Psoas muscle (tissue), 8 donors: ENCODE measurements at places on chromosomes 1 and 21. TPM values are rescaled to one million over a fixed set of nuclear protein-coding genes. Genes with fewer than 3 reads are reported as not detected.

DNA sequence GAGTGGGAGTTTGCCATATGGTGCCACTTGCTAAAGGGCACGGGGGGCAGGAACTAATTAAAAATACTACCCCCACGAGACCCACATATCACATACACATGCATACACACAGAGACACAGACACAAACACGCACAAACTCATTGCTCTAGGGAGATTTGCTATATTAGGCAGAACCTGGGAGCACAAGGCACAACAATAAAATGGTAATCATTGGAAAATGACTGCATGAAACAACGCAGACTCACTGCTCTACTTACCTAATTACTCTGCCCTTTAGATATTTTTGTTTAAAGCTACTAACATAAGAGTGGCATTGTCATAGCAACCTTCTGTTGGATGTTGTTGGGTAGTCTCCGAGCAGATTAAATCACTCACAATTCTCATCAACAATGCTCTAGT, 20.3 kb upstream of the RGS4 start:
- DNase-seq: no peak

GRCh38 chr1:115692224-115692623, 50.5 kb downstream of the VANGL1 start:
- no peak for DNase-seq

- no peak for DNase-seq
These were observed 194.8 kb downstream of the ZZZ3 start for GRCh38 chr1:77487631-77488030.

DNA sequence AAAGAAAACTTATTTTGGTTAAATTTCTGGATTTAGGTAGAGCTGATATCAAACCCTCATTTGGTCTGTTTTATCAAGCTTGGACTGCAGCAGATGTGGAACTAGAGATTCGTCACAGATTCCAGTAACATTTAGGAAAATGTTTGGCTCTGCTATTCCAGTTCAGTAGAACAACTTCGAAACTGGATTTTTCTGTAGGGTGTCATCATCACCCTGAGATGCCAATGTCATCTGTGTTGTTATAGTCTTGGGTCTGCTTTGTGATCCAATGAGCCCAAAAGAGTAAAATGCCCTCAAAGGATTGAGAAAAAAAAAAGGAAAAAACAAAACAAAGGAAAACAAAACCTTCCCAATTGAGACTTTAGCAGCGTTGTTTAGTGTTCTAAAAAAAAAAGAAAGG, 55.4 kb downstream of the LAMC2 start:
- DNase-seq: no peak

- no peak for DNase-seq
These were observed 102.0 kb upstream of the IFFO2 start for GRCh38 chr1:19058476-19058797.

Gene MYBPH
- 563 TPM for total RNA-seq

- DNase-seq: no peak
These were observed at the start of gene GPR153 for GRCh38 chr1:6260961-6261614. Gene GPR153, minus strand, starts transcription at chr1:6261098. Its CDS starts 6,193 bp downstream, at chr1:6254905.

DNA sequence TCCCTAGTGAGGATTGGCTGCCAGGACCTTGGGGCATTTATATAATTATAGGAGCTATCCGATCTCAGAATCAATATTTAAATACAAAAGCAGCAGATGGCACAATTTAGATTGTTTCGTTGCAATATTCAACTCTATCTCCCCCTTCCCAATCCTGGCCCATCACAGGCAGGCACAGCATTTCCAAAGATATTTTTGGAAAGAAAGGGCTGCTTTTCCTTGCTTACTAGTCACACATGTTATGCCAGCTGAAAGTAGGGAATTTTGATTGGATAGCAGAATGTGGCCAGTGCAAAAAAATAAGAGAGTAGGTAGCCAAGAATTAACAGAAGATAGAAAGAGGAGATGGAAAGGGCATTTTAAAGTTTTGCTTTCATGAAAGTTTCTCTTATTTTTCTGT, 37.9 kb downstream of the IL12RB2 start:
- no peak for DNase-seq

Gene KIRREL1
- total RNA-seq: 7.1 TPM

DNA sequence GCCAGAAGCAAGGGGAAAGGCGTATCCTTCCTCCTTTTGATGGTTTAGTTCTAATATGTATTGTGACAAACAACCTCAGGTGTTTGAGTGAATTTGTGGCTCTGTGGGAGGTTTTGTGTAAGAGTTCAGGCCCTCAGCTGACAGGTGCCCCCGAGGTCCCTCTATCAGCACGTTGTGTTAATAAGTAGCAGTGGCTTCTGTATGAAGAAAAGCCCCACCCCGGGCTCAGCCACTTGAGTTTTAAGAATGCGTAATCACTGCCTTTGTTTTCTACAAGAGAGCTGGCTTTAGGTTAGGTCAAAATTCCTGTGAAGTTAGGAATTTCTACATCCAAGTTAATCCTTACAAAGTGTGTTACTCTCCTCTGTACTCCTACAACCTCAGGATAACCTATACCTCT, 92.4 kb upstream of the PGBD5 start:
- DNase-seq: no peak

Gene TAF13
- 61.5 TPM for total RNA-seq

Gene PCSK9
- total RNA-seq: not detected

- no peak for DNase-seq
These were observed 232.9 kb upstream of the USP25 start for GRCh38 chr21:15496911-15497310.

DNA sequence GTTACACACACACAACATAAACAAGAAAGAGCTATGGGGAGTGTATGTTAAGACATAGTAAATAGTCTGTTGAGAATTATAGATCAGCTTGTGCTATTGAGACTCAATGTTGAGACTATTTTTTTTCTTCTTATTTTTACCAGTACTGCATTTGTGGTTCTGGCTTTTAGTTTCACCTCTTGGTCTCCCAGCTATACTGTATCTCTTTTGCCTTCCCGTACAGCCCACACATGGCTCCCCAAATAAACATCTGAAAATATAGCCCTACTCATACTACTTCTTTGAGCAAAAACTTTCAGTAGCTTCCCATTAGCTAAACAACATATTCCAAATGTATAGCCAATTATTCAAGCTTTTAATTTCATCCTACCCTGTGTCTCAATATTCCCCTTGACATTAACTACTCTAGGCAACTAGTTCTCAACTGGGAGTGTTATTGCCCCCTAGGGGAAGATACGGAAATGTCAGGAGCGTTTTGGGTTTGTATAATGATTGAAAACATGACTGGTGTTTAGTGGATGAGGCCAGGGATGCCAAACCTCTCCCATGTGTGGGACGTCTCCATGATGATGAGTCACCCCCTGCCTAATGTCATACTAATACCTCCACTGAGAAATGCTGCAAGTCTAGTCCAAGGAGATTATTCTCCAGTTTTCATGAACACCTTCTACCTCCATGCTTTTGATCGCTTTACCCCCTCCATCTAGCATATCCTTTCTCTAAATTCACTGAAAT, 6.8 kb downstream of the RPE65 start:
- no peak for DNase-seq

Gene GRHL3
- total RNA-seq: not detected

DNA sequence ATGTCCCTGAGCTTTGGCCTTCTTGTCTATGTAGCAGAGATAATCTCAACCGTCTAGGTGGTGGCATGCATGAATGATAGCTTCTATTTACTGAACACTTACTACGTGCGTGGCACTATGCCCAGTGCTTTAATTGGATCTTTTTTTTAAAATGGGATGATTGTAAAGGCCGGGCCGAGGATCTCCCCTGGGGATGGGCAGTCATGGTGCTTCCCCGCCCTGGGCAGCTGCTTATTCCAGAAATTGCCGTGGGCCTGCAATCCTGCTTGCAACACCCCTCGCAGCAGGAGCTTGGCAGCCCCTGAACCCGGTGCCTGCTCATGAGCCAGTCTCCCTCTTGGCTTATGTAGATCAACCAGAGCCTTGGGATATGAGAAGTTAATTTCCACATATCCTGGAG, 360.7 kb downstream of the CAMTA1 start:
- no peak for DNase-seq

Gene CRABP2
- 0.71 TPM for total RNA-seq

- DNase-seq: no peak
These were observed 18.0 kb downstream of the TRIM62 start for GRCh38 chr1:33163621-33164519.

DNA sequence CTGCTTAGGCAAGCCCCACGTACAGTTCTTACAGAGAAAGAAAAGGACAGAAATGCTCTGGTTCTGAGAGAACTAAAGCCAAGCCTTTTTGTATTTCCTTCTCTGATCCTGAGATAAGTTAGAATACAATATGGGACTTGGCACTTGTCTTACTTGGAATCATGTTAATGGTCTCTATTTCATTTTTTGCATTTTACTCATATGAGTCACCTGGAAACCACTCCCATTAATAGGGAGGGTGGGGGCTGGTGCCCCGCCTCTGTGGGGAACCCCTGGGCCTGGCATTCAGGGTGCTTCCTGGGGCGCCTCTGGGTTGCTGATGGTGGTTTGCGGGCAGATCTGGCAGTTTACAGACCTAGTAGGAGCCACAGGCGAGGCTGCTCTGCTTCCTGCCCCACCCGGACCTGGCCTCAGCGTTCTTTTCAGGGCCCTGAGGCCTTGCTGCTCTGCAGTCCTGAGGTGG, 26.7 kb downstream of the TSPAN2 start:
- DNase-seq: peak; percentile 60

DNA sequence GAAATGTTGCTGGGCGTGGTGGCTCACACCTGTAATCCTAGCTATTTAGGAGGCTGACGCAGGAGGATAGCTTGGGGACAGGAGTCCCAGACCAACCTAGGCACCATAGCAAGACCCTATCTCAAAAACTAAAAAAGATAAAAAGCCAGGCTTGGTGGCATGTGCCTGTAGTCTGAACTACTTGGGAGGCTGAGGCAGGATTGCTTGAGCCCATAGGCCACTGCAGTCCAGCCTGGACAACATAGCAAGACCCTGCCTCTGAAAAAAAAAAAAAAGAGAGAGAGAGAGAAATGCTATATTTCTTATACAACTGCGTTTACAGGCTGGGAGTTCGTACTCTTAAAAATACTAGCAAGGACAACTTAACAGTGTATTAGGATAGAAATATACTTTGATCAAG, 46.2 kb upstream of the SPOCD1 start:
- DNase-seq: no peak

GRCh38 chr1:34844252-34844634, 15.3 kb downstream of the SMIM12 start:
- no peak for DNase-seq

DNA sequence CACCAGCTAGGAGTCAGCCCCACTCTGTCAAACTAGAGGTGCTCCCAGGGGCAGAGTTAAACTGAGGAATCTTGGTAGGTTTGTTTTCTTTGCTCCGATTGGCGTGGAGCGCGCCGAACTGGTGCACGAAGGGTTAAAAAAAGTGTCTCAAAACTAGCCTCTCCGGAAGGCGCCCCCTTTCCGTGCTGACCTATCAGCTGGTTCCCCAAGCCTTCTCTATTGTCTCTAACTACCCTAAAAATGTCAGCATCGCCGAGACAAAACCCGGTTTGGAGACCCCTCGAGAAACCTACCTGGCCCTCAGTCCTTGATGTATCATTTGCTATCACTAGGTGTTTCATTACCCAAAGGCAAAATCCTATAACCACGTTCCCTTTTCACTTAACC, 2.2 kb downstream of the TGFB2 start:
- no peak for DNase-seq

Gene RBM11
- not detected for total RNA-seq

Gene CGN
- total RNA-seq: 0.10 TPM

DNA sequence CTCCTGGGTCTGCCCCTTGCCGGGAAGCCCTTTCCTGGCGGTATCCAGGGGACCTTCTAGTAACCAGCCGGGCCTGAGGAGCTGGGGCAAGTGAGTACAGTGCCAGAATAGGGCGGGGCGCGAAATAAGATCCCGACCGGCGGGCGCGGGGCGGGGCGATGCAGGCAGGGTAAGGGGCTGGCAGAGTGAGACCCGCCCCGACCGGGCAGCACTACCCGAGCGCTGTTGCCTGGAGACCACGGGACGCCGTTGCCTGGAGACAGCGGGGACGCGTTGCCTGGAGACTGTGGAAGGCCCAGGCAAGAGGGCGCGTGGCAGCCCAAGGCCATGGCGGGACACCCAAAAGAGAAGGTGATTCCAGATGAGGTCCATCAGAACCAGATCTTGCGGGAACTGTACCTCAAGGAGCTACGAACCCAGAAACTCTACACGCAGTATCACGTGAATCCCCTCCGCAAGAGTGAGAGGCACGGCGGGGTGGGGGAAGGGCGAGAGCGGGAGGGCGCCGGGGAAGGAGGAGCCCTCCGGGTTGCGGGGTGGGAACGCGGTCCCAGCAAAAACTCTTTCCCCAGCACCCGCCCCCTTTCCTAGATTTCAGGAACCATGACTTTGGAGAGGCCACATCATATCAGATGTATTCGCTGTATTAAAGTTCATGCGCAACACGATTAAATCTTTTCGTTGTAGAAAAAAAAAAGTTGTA, 24.3 kb downstream of the EBNA1BP2 start:
- peak; percentile 66 for DNase-seq

GRCh38 chr1:1021010-1021919, 1.3 kb downstream of the AGRN start:
- DNase-seq: peak; percentile 63

DNA sequence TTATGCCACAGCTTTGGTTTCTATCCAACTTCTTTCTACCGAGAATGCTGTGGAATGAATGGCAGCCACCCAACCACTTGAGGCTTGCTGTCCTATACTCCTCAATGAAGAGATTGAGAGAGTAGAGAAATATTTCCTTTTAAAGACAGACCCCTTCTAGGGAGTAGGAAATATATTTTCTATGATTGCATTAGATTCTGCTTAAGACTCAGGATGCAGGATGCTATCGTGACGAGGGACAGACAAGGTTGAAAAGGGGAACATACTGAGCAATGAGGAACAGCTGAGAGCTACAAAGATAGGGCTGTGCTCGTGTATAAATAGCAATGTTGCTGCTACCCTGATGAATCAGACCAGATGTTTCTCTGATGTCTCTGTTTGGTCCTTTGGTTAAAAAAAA, 7.1 kb upstream of the RASAL2 start:
- no peak for DNase-seq

Gene FCGR1A
- 7.4 TPM for total RNA-seq

- DNase-seq: no peak
These were observed 12.3 kb downstream of the FAM3B start for GRCh38 chr21:41328660-41329607.

Gene FGGY
- total RNA-seq: 47.2 TPM

DNA sequence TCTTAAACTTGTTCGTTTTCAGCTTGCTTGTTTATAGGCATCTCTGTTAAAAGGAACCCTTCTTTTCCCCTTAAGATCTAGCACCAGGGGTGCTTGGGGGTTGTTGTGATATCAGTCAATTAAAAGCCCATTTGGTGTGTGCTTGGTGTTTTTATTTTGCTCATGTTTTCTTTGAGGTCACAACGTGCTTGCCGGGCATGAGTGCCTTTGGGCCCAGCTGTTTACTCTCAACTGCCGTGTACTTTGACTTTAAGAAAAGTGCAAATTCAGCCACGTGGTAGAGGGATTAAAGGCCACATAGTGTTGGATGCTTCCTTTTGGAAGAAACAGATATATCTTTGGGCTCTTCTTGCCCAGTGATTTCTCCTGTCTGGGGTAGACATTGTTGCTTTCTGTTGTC, 10.5 kb downstream of the ARID1A start:
- no peak for DNase-seq

Gene HSPA6
- total RNA-seq: 0.49 TPM
